ENCODE measurements at places on chromosomes 2 and 18. TPM values are rescaled to one million over a fixed set of nuclear protein-coding genes. Genes with fewer than 3 reads are reported as not detected.

DNA sequence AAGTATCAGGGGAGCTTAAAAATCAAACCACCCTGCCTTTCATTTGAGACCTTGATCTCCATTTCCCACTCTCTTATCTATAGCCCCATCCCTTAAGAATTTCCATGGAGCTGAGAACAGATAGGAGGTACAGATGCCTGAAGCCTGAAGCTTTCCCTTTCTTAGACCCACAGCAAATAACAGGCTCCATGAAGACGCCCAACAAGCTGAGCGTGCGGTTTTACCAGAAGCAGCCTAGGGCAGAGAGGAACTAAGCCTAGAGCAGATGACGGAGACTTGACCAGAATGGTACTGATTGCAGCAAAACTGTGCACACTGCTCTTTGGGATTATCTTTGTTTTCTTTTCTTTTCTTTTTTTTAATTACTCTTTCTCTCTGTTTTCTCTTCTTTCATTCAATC, 1.7 kb upstream of the ERBB4 start:
- DNase-seq = no peak

DNA sequence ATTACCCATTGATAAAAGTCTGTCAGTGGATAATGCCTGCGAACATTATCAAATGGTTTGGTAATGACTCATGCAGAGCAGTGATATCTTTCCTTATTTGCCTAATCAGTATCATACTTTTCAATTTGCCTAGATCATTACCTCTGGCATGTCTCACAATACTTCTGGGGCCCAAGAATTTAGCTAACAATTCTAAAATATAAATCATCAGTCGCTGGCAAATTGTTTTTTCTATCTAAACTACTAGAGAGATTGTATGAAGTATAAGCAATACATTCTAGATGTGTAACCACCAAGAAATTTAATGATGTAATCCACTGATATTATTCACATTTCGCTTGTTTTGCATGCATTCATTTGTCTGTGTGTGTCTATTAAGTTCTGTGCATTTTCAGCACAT, 191.2 kb upstream of the CDH19 start:
- no peak for DNase-seq

GAL3ST2 gene
- 1.2 TPM for total RNA-seq

- DNase-seq = no peak
These were observed 10.9 kb upstream of the PSD4 start for GRCh38 chr2:113162869-113163268.

DNA sequence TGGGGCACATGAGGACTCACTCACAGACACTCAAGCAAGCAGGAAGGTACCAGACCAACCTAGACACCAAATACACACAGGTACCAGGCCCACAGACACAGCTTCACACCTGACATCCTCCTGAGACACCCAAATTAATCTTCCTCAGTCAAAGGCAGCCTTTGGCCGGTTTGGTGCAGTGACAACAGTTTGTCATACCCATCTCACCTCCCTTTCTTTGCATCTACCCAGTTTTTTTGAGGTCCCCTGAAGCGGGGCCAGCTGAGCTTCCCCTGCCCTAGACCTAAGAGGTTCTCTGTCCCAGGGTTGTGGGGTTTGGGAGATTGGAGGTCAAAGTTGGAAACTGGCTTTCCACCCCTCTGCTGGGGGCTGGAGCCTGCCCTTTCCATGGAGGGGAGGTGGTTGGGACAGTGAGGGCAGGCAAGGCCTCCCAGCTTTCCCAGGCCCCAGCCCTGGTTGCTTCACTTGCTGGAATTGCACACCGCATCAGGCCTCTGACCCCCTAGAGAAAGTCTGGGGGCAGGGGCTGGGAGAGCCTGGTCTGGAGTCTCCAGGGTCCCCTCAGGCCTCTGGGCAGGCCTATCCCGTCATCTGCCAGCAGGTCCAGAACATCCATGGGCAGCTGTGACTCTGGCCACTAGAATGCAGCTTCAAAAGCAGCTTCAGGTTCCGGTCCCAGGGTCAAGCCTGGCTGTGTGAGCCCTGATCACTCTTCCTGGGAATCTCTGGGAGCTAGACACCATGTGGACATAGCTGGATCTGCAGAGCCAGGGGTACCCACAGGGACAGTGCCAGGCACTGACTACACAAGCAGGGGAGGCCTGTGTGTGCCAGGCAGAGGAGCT, 12.5 kb upstream of the TEX261 start:
- DNase-seq = no peak

SPATA3 gene
- total RNA-seq = not detected

- DNase-seq = no peak
These were observed 117.2 kb upstream of the KLF7 start for GRCh38 chr2:207282916-207283315.

DNA sequence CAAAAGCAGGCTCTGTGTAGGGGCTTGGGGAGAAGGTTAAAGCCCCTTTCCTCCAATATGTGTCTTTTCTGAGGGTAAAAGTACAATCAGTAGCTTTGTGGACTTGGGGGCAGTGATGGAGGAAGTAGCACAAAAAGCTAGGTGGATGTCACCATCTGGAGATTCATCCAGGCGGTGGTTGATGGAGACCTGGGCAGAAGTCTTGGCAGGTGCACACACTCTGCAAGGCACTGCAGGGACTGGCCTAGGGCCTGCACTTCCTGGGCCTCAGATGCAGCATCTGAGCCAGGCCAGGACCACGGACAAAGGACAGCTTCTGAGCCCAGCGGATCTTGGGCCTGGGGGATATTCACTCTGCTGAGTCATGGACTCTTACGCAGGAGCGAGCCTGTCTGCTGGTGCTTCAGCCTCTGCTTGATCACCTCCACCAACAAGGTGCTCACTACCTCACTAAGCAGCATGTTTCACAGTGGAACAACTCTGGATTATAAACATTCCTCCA, 391.1 kb downstream of the TNS1 start:
- DNase-seq = peak; percentile 44

COLEC12 gene
- 10.3 TPM for total RNA-seq

IL37 gene
- not detected for total RNA-seq

GRCh38 chr2:73963385-73964120, 21.2 kb upstream of the TET3 start:
- no peak for DNase-seq
